ENCODE measurements at places on chromosomes 2 and 18.

- no peak for DNase-seq
Measured at GRCh38 chr2:37642907-37643729, 28.3 kb downstream of the CDC42EP3 start.

DNA sequence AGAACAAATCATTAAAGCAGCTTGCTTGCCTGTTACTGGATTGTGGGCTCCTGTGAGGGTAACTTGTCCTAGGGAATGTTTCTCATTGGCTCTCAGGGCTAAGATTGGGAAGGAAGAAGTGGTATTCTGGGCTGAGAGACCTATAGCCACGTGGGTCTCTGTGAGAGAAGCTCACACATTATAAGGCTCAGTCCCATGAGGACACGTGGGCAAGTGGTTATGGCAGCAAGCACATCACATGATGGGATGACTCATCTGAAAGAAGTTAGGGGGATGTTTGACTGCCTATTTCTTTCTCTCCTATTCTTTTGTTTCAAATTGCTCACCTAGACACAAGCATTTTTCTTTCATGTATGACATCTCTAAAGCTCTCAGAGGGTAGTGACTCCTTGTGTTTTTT lies 418.0 kb upstream of the ST6GAL2 start:
- DNase-seq, result no peak

DNA sequence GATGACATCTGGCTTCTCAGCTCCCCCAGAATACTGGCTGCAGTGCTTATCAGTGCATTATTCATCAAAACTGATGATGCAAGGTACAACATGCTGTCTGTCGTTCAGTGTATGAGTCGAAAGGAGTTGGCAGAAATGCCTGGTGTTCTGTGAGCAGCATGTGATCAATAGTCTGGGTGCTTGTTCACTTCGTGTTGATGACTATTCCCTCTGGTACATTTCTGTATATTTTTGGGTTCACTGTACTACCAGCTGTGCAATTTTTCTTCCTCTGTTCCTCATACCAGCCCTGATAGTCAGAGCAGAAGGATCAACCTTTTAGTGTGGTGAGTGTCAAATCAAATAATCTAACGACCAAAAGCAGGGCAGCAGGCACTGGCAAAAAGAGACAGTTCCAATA lies 59.0 kb upstream of the KLHL14 start:
- no peak for DNase-seq

GRCh38 chr2:173999272-173999671 lies 34.1 kb upstream of the SP3 start:
- no peak for DNase-seq

DNA sequence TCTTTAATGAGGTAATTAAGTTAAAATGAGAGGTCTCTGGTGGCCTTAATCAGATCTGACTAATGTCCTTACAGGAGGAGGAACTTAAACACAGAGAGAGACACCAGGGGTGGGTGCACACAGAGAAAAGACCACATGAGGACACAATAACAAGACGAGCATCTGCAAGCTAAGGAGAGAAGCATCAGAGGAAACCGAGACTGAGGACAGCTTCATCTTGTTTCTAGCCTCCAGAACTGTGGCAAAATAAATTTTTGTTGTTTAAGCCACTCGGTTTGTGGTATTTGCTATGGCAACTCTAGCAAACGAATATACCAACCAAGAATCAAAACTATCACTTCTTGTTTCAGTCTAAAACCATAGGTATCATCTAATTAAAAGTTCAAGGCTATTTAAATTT lies 400.1 kb downstream of the PID1 start:
- DNase-seq, result no peak

DNA sequence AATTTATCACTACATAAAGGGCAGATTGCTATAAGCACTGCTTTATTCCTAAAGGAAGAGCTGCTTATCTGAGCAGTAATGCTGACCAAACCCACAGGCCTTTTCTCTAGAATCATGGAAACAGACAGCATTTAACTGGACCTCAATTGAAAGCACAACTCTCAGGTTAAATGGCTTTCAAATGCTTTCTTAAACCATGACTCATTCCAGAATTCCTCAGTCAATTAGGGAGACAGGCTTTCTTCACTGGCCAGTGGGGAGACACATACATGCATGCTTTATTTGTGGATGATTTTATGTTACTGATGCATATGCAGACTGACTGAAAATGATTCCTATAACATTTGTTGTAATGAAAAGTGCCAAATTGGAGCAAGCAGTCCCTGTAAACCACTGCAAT lies 114.6 kb downstream of the ACVR1 start:
- no peak for DNase-seq

GRCh38 chr2:14608245-14608644 lies 24.3 kb upstream of the LRATD1 start:
- DNase-seq, result no peak

GRCh38 chr2:39938035-39938835 lies 159.2 kb upstream of the THUMPD2 start:
- DNase-seq, result no peak

GRCh38 chr2:49901202-49902065 lies 747.1 kb upstream of the FSHR start:
- DNase-seq, result no peak

DNA sequence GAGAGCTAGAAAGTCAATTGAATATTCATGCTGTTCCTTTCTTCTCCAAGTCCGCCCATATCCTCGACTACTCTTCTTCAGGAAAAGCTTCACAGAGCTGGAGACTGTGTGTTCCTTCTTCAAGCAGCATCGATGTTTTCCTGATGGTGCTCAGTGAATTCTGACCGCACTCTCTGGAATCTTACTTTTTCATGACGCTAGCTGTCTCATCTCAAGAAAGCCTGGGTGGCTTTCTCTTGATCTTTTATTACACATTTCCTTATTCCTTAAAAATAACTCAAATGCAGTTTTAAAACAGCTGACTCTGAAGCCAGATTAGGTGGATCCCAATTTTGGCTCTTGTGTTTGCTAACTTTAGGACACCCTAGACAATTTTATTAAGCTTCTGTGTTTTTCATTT lies 1245.1 kb upstream of the LRRTM1 start:
- DNase-seq, result no peak

DNA sequence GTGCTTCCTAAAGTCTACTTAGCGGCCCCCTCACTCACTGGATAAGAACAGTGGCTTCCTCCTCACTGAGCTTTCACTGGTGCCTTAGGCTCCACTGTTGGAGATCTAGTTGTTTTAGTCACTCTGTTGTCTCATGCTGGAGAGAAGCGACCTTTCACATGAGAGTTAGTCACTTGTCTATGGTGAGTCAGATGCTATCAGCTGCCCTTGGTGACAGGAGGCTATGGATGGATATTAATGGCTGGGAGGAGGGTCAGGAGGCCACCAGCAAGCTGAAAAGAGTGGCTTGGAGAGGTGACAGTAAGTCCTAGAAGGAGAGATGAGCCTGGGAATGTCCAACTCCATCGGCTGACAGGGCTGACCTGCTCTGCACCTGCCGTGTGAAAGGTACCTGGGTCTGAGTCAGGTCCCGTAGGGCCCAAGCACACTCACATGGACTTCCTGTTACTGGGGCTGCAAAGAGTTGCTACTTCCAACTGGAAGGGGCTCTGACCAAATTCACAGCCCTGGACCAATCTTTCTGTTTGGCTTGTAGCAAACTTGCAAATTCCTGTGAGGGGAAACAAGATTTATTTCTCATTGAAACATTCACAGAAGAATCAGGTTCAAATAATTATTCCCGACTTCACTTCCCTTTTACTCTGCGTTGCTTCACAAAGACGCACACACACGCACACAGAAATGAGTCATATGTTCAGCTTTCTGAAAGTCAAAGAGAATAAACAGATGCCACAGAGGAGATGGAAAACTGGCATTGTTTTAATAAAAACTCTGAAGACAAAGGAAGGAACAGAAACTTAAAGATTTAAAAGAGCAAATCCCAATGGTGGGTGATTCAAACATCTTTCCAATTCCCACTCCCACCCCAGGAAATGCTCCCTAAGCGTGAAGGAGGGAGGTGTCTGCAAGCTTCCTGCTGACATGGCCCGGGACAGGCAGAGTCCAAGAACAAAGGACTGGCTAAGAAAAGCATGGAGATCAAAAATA lies 203.5 kb upstream of the TWIST2 start:
- no peak for DNase-seq

DNA sequence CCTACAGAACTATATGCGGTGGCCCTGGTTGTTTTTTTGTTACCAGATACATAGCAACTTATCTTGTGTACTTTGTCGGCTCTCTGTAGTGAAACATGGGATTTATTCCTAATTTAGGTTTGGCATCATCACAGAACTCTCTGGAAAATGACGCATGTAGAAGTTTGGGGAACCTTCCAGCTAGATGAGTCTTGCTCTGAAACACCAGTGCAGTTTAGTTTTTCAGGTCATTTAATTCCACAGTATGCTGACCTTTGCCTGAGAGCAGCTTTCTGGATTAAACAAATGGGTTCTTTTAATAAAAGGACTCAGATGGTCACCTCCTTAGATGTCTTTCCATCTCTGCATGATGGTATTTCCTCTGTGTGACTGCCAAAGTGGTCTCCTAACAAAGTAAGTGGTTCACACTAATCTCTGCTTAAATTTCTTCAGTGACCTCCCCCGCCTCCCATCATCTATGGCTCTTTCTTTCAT lies 39.9 kb downstream of the MYO3B start:
- no peak for DNase-seq

- no peak for DNase-seq
Measured at GRCh38 chr18:23574611-23575308, 11.5 kb downstream of the NPC1 start.

DNA sequence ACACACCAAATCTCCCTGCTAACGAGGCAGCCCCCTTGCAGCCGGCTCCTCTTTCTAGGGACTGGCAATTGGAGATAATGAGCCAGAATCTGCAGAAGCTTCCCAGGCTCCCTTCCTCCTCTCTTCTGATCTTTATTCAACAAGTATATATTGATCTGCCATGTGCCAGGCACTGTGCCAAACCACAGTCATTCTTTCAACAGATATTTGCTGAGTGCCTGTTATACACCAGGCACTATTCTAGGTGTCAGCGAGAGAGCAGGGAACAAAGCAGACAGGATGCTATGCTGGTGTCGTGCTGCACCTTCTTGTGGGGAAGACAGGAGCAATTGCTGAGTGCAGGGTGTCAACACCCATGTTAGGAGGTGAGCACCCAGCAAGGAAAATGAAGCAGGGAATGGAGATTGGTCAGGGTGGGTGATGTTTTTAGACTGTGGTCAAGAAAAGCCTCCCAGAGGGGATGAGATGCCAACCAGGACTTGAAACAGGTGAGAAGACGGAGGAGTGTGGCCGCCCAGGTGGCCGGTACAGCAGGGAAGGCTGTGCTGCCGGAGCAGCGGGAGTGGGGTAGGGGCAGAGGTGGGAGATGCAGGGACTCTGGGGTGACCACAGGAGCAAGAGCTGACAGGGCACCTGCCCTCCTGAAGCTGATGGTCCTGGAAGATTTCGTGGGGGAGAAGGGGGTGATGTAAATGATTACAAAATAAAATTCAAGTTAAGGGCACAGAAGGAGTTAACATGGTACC lies 307.6 kb upstream of the RAB12 start:
- DNase-seq, result no peak

DNA sequence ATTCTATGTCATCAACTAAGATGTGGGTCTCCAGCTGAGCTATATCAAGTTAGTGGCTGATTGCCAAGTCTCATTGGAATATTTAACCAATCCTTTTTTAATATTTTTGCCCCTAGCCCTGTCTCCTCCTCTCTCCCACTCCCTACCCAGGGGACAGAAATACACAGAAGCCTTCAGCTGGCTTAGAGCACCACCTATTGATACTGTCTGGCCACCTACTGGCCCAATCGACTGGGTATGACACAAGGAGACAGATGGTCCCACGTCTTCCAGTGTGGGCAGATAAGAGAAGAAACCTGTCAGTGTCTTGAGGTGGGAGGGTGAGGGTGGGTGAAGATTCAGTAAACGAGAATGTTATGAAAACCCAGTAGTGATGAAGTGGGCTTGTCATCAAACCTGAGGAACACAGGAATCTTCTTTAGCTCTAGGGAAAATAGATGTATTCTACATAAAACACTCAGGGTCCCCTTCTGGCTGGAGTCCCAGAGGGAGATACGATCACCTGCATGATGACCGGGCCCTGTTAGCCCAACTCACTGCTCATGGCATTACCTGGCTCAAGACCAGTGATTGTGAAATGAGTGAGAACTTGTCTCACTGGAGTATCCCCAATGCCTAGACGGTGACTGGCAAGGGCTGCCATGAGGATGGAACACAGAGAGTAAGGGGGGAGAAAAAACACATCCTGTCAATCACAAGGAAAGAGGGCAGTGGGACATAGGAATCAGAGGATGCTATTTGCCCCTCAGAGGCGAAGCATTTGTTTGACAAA lies 26.7 kb downstream of the POLR1A start:
- no peak for DNase-seq

- DNase-seq, result no peak
Measured at GRCh38 chr2:210429403-210430137, 47.0 kb downstream of the LANCL1 start.

GRCh38 chr2:16136461-16137035 lies 196.2 kb downstream of the MYCN start:
- DNase-seq, result no peak

DNA sequence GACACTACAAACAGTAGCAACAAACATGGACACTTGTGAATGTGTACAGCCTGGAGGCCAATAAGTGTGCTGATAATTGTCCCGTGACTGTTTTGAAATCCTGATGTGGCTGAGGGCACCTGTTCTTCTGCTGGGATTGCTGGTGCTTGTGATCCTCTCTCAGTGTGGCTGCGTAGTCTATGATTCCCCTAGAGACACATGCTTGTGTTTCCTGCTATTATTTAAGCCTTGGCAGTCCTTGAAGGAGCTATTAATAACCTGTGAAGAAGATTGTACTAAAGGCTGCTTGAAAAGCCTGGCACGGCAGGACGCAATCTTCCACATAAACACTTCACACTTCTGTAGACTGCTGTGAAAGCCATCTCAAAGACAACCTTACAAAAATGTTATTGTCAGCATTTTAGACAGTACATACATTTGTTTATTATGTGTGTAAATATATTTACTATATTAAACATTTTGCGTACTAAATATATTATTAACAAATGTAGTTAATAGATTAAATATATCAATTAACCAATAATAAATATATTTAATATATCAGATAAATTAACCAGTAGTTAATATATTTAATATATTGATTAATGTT lies 71.4 kb downstream of the GALR1 start:
- no peak for DNase-seq

DNA sequence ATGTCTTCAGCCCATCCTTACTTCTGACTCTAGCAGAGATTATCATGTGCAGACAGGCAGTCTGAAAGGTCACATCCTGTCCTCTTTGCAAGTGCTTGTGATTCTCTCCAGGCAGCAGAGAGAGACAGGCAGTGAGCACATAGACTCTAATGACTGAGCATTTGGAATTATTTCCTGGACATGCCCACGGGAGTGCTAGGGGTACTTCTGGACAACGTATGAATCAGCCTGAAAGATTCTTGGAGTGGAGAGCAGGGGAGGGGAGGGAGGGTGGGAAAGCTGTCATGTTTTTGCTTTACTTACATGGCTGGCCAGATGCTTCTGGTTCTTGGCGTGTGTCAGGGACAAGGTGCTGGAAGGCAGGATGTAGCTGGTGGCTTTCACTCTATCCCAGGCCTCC lies 150.6 kb downstream of the RIF1 start:
- DNase-seq, result no peak

DNA sequence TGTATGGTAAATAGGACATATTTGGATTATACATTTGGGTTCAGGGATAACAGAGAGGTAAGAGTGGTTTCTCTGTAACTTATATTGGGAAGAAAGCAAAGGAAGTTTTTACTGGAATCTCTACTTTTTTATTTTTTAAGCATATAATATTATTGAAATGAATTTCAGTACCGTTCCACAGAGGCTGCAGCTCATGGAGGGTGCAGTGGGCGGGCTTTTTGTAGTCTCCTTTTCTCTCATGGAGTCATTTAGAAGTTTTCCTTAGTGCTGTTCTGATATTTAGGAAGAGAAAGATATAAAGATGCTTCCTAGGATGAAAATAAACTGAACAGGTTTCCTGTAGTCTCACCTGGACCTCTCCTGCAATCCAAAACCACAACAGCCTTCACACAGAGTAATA lies 1153.3 kb upstream of the TMEFF2 start:
- DNase-seq, result no peak

All from activated CD8-positive, alpha-beta memory T cell treated with anti-CD3 and anti-CD28 coated beads for 48 hours (primary cell).